ENCODE measurements at places on chromosomes 5 and 9. TPM values are rescaled to one million over a fixed set of nuclear protein-coding genes. Genes with fewer than 3 reads are reported as not detected.

DNA sequence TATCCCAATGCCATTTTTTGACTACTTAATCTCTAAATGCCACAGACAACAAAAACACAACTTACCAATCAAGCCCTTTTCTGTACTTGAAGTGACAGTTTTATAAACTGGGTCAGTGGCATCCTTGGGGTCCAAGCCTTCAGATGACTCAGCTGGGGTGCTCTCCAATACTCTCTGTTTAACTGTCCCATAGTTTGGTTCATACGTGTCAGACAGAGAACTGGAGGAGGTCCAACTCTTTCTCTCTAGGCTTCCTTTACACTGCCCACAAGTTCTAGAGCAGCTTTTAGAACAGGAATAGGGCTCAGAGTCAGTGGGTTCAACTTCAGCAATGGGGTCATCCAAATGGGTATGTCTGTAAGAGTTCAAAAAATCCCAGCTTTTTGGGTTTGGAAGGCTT is 166.9 kb downstream of the CDC42SE2 start:
- no peak overlapping the region for H3K4me3 ChIP-seq
- H3K27me3 ChIP-seq, result no peaks in the 10 kb centered on the region
- no peak overlapping the region for H3K27ac ChIP-seq
- H3K4me1 ChIP-seq, result no peaks in the 10 kb centered on the region

GRCh38 chr5:168177831-168178450 is 113.5 kb upstream of the WWC1 start:
- H3K27ac ChIP-seq, result peak overlapping the region; percentile 13
- H3K4me1 ChIP-seq, result no peaks in the 10 kb centered on the region
- no peaks in the 10 kb centered on the region for H3K27me3 ChIP-seq
- DNase-seq, result no peak

DNA sequence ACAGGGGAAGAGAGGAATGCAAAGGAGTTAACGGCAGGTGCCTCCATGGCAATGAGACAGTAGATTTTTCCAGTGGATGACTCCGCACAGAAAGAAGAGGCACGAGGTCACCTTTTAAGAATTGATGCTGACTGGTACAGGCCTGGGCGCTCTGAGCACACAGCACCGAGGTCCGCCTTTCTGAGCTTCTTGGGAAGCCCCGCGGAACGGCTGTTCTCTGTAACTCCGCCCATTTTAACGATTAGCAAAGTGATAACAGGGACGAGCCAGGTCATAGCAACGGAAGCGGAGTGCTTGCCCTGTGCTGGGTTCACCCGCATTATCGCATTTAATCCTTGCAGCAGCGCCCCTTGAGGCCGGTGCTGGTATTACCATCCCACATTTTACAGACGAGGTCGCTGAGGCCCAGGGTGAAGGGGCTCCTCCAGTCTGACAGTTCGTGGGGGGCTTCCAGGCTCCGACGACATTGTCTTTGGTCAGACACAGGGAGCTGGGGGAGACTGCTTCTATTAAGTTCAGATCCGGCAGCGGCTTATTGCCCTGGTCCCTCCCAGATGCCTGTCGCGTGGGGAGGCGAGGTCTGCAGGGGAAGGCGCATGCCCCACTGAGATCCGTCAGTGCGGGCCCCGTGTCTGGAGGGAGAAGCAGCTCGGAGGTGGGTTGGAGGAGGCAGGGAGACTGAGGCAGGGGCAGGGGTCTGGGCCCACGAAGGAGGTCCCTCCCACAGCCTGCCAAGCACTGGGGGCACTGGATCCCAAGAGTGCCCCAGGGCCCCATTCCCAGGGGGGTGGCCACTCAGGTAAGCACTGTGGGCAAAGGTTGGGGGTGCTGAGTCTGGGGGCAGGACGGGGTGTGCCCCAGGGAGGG is 22.3 kb upstream of the HMCN2 start:
- H3K36me3 ChIP-seq, result no peaks in the 10 kb centered on the region
- H3K4me3 ChIP-seq, result peak overlapping the region; percentile 49
- no peak overlapping the region for H3K27ac ChIP-seq
- DNase-seq, result no peak
- no peaks in the 10 kb centered on the region for H3K4me1 ChIP-seq

HSD17B3 gene
- not detected for total RNA-seq

GRCh38 chr5:175885813-175886212 is 14.4 kb downstream of the CPLX2 start:
- no peak for DNase-seq
- no peaks in the 10 kb centered on the region for H3K36me3 ChIP-seq
- no peaks in the 10 kb centered on the region for H3K27me3 ChIP-seq
- H3K4me1 ChIP-seq, result no peaks in the 10 kb centered on the region
- H3K4me3 ChIP-seq, result no peak overlapping the region

CD74 gene
- 1,940 TPM for total RNA-seq

GRCh38 chr5:80780024-80780423 is 125.2 kb upstream of the DHFR start:
- no peak overlapping the region for H3K4me3 ChIP-seq
- peaks cover 7% of the 10 kb centered on the region for H3K36me3 ChIP-seq
- H3K27me3 ChIP-seq, result no peaks in the 10 kb centered on the region
- DNase-seq, result no peak
- H3K27ac ChIP-seq, result no peak overlapping the region
- H3K4me1 ChIP-seq, result no peaks in the 10 kb centered on the region

All from ascending aorta (tissue), 2 donors.